ENCODE measurements at places on chromosomes 1 and 21. TPM values are rescaled to one million over a fixed set of nuclear protein-coding genes. Genes with fewer than 3 reads are reported as not detected.

The TSTD1 gene
- 52.6 TPM for total RNA-seq

The FAM43B gene
- 0.09 TPM for total RNA-seq

DNA sequence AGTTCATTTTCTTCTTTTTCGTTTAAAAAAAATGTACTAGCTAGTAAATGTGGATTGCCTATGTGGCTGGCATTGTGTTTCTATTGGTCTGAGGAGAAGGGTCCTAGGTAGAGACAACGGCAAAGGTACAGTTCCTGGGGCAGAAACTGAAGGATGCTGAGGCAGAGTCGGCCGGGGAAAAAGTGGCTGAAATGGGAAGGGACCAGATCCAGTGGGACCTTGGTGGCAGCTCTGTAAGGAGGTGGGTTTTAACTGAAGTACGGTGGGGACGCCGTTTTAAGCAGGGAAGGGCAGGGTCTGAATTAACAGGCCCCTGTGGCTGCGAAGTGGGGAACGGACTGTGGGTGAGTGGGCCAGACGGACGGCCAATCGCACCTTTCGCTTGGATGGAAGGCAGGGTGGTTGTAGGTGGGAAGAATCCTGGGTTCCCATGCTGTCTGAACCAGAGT lies 420 bp upstream of the VPS13D start:
- peak overlapping the region; percentile 99 for H3K27ac ChIP-seq
- DNase-seq: no peak
- no peaks in the 10 kb centered on the region for H3K27me3 ChIP-seq
- peak overlapping the region; percentile 96 for H3K4me3 ChIP-seq
- peaks cover 3% of the 10 kb centered on the region for H3K36me3 ChIP-seq

The HDGF gene
- total RNA-seq: 273 TPM

The APCS gene
- total RNA-seq: 4.1 TPM

- peak; percentile 72 for DNase-seq
- H3K4me3 ChIP-seq: no peak overlapping the region
- no peaks in the 10 kb centered on the region for H3K27me3 ChIP-seq
Measured at GRCh38 chr1:203465146-203465798, 10.3 kb upstream of the PRELP start.

Measured in gastrocnemius medialis (tissue), 4 donors.